ENCODE measurements at places on chromosomes 11 and 22. TPM values are rescaled to one million over a fixed set of nuclear protein-coding genes. Genes with fewer than 3 reads are reported as not detected.

The OR4D5 gene
- total RNA-seq, result not detected

The SUSD2 gene
- total RNA-seq, result 0.20 TPM

The FOLR2 gene
- not detected for total RNA-seq

GRCh38 chr11:121393855-121394254 lies 58.3 kb upstream of the SORL1 start:
- DNase-seq, result no peak

DNA sequence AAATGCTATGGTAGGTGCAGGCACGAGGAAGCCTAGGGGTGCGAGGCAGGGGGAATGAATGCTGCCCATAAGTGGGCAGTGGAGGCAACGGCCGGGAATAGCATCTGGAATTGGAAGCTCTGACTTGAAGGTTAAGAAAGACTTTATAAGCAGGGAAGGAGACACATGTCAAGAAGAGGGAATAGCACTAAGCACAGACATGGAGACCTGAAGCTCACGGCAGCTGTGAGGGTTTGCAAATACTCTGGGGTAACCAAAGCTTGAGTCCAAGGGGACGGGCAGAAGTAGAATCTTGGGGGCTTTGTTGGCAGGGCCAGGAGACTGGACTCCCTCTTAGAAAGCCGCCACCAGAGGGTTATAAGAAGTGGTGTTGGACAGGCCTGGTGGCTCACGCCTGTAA lies 112.6 kb downstream of the CEP164 start:
- DNase-seq, result no peak
